ENCODE measurements at places on chromosomes 1 and 21.
A peak's percentile ranks its signal among the peaks of the same experiment; 100 is the strongest.

DNA sequence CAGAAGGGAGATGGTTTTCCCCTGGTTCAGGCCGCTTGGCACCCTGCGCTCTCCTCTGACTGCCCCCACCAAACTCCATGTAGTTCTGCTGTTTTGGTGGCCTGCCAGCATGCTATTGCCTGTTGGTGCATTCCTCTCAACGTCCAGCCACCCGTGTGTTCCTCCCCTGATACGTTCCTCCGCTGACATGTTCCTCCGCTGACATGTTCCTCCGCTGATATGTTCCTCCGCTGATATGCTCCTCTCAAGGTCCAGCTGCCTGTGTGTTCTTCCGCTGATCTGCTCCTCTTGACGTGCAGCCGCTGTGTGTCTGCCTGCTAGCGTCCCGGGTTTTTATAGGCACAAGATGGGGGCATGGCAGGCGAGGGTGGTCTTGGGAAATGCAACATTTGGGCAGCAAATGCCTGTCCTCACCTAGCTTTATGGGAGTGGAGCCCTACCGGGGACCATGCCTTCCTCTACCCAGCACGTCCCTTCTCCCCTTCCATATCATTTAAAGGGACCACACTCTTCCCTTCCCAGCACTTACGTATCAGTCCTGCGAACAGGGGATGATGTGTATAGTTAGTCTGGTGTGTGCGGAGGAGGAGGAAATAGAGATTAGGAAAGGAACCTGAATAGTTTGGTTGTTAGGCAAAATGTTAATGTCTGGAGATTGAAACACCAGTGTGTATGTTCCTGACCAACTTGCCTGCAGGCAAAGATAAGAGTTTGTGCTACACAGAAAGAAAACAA, 40.6 kb upstream of the PLA2G5 start:
- DNase-seq = no peak

GRCh38 chr1:243473227-243474135, 217.6 kb downstream of the SDCCAG8 start:
- DNase-seq = no peak

- no peak for DNase-seq
Observed at GRCh38 chr1:93143136-93143535, 37.1 kb downstream of the TMED5 start.

- no peak for DNase-seq
Observed at GRCh38 chr1:185512442-185512841, 195.4 kb upstream of the IVNS1ABP start.

DNA sequence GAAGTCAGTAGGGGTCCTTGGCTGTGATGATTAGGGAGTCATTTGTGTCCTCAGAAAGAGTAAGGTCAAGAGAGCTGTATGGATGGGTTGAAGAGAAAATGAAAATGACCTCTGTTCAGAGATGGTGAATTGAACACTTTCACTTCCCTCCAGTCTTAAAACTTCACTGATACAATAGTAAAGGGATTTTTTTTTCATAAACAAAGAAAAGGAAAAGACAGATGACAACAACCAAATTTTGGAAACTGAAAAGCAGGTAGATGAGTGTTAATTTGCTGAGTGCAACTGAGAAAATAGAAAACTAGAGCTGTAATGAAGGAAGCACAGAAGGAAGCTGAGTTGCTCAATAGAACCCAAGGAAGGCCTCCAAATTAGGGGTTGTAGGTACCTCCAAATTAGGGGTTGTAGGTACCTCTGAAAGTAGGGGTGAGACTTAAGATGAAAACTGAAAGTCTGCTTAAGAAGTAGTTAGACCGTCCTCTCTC, 14.8 kb upstream of the S1PR1 start:
- DNase-seq = no peak

DNA sequence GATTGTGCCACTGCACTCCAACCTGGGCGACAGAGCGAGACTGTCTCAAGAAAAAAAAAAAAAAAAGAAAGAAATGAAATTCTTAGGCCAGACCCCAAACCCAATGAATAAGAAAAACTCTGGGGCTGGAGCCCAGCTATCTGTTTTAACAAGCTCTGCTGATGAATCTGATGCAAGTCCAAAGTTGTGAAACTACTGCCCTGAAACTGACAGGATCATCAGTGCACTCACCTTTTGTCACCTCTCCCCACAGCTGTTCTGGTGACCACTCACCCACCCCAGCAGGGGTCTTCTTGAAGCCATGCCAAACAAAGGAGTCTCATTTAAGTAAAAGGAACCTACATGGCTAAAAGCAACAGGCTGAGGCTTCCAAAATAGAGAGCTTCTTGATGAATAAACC, 8.4 kb downstream of the PABPC4 start:
- DNase-seq = no peak

- DNase-seq = peak; percentile 6
Observed at GRCh38 chr1:42747125-42747524, 7.1 kb upstream of the CLDN19 start.

DNA sequence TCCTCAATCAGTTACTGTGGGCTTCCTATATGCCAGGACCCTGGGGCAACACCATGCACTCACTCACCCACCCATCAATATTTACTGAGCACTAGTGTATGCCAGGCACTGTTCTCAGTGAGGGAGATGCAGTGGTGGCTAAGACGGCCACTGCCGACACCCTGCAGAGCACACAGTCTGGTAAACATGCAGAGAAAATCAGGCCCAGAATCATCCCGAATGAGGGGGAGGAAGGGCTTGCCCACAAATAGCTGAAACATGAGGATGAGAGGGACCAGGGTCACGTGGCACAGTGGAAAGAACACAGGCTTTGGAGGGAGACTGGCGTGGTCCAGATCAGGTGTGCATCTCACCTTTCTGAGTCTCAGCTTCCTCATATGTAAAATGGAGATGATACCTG, 89.2 kb upstream of the IGSF21 start:
- no peak for DNase-seq

DNA sequence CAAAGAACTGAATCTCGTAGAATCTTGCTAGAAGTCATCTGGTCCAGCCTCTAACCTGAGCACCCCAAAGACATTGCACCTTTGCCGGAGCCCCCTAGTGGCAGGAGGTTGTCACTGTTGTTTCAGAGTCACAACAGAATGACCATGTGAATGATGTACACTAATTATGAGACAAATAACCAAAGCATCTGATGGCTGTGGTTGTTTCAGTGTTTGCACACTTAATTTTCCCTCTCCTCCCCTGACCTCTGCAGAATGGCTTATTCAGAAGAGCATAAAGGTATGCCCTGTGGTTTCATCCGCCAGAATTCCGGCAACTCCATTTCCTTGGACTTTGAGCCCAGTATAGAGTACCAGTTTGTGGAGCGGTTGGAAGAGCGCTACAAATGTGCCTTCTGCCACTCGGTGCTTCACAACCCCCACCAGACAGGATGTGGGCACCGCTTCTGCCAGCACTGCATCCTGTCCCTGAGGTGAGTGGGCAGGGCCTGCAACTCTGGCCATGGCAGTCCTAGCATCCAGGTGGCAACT, 26.4 kb downstream of the TRAF5 start:
- DNase-seq = no peak

DNA sequence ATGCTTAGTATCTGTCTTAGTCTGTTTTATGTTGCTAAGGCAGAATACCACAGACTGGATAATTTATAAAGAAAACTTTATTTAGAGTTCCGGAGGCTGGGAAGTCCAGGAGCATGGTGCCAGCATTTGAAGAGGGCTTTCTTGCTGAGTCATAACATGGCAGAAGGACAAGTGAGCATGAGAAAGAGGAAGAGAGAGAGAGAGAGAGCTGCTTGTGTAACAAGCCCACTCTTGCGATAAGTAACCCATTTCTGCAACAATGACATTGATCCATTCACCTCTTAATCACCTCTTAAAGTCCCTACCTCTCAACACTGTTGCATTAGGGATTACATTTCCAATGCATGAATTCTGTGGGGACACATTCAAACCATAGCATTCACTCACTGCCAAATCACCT, 11.7 kb upstream of the MYOCOS start:
- no peak for DNase-seq

All from activated naive CD4-positive, alpha-beta T cell (primary cell).